ENCODE measurements at places on chromosomes 5 and 9.

DNA sequence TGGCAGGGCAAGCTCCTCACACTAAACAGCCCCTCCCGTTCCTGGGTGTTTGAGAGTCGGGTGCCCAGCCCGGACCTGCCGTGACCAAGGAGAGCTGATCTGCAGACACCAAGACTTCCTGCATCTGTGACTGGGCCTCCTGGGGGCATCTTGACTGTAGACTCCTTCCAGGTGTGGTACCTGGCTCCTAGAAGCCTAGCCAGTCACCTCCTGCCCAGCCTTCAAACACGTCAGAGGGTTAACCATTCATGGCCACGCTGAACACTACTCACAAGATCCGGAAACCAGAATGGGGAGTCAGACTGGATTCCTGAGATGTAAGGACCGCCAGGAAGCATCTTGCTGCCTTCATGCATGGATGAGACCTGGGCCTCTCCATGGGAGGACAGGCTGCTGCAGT lies 3.7 kb upstream of the LCN2 start:
- DNase-seq: no peak

DNA sequence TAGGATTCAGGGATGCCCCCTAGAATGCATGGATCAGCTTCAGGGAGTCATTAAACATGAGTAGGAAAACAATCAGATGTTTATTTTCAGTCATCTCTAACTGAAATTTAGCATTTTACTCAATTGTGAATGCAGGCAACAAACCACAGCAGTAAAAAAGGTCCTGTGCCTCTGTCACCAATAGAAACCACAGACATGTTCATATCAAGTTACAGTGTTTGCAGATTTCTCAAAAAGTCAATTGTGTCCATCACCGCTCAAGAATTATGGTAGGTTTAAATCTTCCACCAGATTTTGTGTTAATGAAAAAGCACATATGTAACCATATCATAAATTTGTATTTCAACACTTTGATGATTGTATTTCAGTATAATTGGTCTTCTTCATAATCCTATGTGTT lies 68.4 kb upstream of the SLC1A1 start:
- no peak for DNase-seq

DNA sequence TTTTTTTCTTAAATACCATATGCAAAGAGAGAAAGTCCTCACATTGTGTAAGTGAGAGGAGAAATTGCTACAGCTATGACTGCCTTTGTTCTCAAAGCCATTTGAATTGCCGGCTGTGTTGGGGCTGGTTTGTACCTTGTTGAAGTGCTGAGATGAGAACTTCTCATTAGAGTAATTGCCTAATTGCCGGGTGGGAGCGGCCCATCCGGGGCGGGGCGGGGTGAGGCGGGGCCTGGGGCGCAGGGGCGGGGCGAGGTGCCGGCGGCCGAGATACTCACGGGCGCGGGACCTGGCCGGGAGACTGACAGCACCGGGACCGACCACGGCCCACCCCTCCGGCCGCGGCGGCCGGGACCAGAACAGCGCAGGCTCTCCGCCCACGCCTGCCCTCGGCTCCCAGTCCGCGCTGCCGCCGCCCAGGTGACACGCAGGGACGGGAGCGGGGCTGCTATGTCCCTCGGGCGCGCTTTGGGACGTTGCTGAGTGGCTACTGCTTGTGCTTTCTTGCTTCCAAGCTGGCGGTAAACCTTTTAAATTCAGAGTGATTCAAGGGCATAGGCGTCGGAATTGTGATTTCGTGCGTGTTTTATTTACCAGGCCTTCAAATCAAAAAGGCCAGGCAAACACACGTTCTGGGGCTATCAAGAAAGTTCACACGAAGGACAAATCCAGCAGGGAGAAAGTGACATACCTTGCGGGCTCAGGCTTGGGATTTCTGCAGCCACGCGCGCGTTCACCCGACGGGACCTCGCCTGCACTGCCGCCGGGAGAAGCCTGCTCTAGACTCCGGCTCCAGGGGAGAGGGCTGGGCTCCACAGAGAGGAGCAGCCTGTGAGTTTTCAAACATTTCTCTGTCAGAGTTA lies 269.1 kb downstream of the FANCC start:
- DNase-seq: peak; percentile 43

GRCh38 chr9:113431191-113431590 lies 20.6 kb downstream of the C9orf43 start:
- no peak for DNase-seq

DNA sequence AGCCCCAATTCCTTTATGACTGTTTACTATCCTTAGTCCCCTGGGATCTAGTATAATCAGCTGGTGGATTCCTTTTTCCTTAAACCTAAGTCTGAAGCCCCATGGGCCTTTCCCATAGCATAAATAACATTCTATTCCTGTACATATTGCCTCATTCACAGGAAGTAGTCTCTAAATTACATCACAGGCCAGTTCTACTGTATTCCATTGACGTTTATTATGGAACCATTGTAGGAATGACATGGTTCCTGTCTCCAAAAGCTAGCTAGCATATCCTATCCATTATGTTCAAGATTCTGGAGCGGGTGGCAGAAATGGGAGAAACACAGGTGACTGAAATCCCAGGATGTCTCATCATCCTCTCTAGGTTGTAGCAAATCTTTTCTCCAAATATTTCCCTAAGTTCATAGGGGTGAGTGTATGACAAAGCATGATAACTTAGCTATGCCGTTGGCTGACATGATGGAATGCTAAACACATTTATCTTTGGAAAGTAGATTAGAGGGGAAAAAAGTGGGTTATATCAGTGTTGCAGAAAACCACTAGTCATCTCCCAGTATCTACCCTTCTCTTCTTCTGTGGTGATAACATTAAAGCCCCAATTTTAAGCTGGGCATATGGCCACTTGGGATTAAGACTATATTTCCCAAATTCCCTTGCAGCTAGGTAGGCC lies 140.1 kb downstream of the FGF1 start:
- no peak for DNase-seq

- DNase-seq: no peak
Observed at GRCh38 chr5:178301641-178302040, 69.0 kb upstream of the PHYKPL start.

- DNase-seq: no peak
Observed at GRCh38 chr9:136499071-136499934, 16.5 kb upstream of the SEC16A start.

GRCh38 chr5:14025569-14026286 lies 81.2 kb upstream of the DNAH5 start:
- no peak for DNase-seq

DNA sequence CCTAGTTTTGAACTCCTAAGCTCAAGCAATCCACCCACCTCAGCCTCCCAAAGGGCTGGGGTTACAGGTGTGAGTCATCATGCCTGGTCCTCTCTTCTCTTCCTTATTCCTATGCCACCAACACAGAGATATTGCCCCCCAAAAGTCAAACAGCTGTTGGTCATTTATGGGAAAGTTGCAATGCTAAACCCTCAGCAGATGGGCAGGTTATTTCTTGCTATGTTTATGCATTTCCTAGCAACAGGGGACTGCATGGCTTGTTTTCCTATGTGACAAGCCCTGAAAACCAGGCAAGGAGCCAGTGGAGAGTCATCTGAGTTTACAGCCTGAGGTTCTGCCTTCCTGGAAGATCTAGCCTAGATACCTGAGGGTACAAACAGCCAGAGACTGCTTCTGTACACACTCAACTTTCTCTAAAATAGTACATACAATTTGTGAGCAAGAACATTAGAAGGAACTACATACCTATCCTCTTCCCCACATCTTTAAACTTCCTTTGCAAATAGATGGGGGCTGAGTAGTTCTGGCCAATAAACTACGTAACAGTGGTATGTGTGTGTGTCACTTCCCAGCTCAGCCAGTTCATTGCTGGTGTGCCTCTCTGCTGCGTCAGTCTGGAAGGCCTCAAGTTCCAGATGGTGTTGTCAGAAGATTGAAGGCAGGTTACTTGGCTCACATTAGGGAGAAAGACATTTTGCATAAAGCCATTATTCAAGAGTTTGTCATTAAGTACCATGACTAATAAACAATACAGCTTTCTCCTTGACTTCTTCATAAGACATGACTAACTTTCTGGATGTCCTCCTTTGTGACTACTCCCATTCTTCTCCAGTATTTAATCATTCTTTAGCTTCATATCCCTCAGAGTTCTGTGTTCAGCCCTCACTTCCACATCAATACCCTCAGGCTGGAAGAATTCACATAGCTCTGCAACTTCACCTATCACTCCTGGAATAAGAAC lies 65.3 kb downstream of the CSNK1A1 start:
- DNase-seq: no peak

GRCh38 chr9:77871483-77871882 lies 160.1 kb downstream of the GNAQ start:
- DNase-seq: no peak

GRCh38 chr5:115309751-115310370 lies 13.4 kb upstream of the CCDC112 start:
- DNase-seq: no peak
